Thoracic aorta (tissue), 2 donors: ENCODE measurements at places on chromosomes 3 and 15. TPM values are rescaled to one million over a fixed set of nuclear protein-coding genes. Genes with fewer than 3 reads are reported as not detected.

GRCh38 chr3:81788610-81789009, 27.2 kb upstream of the GBE1 start:
- no peaks in the 10 kb centered on the region for H3K27me3 ChIP-seq
- no peak overlapping the region for H3K4me3 ChIP-seq
- no peak for DNase-seq
- H3K4me1 ChIP-seq: peaks cover 3% of the 10 kb centered on the region
- no peak overlapping the region for H3K27ac ChIP-seq

GRCh38 chr15:70504299-70504951, 258.9 kb downstream of the UACA start:
- H3K4me3 ChIP-seq: no peak overlapping the region
- H3K36me3 ChIP-seq: no peaks in the 10 kb centered on the region
- H3K4me1 ChIP-seq: peaks cover 44% of the 10 kb centered on the region
- DNase-seq: peak; percentile 39
- H3K27ac ChIP-seq: no peak overlapping the region

- DNase-seq: no peak
- H3K27me3 ChIP-seq: no peaks in the 10 kb centered on the region
- H3K4me3 ChIP-seq: no peak overlapping the region
- no peaks in the 10 kb centered on the region for H3K4me1 ChIP-seq
- no peaks in the 10 kb centered on the region for H3K36me3 ChIP-seq
- no peak overlapping the region for H3K27ac ChIP-seq
Observed at GRCh38 chr3:62672270-62672987, 202.8 kb downstream of the CADPS start.

DNA sequence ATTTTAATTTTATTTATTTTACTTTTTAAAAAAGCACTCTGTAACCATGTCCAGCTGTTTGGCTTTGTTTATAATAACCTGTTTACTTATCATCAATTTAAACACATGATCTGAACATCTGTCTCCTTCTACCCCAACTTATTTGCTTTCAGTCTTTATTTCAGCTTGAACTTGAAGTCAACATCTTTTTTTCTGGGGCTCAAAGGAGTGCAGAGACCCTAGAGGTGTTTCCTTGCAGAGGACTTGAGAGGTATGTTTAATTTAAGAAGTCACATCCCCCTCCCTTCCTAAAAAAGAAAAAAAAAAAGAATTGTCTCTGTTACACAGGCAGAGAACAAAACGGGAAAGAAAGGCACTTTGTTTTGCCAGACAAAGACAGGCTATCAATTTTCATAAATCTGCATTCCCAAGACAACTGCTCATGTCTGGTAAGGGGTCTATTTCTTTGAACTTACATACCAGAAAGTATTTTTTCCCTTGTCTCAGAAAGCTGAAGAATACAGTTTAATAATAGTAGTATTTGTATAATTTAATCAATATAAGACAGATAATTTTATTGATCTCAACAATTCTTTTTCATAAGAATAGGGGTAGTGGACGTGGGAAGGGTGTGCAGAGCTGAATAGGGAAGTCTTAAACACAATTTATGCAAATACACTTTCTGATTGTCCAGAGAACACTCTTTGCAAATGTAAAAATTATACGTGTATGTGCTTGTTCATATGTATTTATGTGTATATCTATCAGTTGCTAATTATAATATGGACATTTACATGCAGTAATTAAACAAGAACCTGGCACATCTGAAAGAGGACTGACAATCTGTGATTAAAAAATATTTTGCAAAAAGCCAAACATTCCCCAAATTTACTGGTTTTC, 109.7 kb upstream of the PDZRN3 start:
- no peaks in the 10 kb centered on the region for H3K36me3 ChIP-seq
- no peak overlapping the region for H3K4me3 ChIP-seq
- H3K27me3 ChIP-seq: no peaks in the 10 kb centered on the region
- H3K4me1 ChIP-seq: no peaks in the 10 kb centered on the region
- no peak overlapping the region for H3K27ac ChIP-seq

GRCh38 chr3:158005391-158006100, 100.7 kb downstream of the SHOX2 start:
- no peak overlapping the region for H3K27ac ChIP-seq
- no peak for DNase-seq
- H3K27me3 ChIP-seq: no peaks in the 10 kb centered on the region

DNA sequence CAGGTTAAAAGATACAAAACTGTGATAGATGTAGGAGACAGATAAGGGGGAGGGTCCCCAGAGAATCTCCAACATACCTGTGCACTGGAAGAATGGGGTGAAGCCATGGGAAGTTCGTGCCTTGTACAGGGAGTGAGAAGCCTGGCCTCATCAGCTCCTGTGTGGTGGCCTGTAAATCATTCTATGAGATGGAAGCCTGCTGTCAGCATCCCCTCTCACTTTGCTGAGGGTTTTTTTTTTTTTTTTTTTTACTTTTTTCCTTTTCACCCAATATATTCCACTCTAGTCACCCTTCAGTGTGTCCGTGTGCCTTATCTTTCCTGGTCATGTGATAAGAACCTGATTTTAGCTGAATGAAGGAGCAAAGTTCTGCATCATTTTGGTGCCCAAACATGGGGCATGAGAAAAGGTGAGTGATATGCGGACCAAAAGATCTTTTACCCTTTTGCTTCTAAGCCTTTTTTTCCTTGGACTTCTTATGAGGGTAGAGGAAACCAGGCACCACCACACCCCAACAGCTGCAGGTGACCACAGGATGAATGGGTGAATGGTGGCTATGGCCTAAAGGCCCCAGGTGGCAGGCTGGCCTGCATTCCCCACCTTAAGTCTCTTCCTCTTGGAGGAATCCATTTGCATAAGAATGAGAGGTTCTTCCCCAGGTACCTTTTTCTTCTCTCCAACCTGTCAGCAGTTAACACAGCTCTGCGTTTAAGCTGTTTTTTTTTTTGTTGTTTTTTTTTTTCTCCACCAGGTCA, 1345.0 kb downstream of the NSUN3 start:
- H3K4me3 ChIP-seq: no peak overlapping the region
- no peak overlapping the region for H3K27ac ChIP-seq
- DNase-seq: no peak
- H3K36me3 ChIP-seq: no peaks in the 10 kb centered on the region
- H3K4me1 ChIP-seq: no peaks in the 10 kb centered on the region

The CCR9 gene
- total RNA-seq: not detected

The FAM174B gene
- total RNA-seq: 10.0 TPM
